ENCODE measurements at places on chromosomes 3 and 15.

DNA sequence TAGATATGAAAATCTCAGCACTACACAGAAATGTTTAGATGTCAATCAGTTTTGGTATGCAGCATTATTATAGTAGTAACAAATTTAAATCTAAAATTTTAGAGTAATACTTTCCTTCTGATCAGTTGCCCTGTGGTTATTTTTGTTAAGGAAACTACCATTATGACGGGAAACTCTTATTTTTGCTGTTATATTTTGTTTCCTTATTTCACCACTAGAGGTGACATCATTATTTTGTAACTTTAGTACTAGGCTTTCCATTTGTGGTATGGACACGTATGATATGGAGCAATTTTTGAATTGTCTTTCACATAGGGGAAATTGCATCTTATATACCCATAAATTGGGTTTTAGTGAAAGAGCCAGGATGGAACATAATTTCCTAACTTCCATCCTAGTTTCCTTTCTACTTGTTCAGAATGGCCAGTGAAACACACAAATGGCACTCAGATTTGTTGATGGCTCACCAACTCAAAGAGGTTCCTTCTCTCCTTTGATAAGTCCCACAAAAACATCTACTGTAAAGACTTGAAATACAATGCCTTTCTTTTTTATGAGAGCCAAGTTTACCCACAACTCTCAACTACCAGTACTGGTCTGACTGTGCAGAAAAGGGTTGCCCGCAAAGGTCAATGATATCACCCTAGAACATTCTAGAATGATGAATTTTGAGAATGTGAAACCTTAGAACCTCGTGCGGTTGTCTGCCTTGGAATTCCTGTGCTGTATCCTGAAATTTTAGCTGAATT, 19.4 kb upstream of the PPP4R2 start:
- DNase-seq, result no peak

GRCh38 chr15:62495670-62496614, 330.9 kb upstream of the C2CD4B start:
- DNase-seq, result no peak

DNA sequence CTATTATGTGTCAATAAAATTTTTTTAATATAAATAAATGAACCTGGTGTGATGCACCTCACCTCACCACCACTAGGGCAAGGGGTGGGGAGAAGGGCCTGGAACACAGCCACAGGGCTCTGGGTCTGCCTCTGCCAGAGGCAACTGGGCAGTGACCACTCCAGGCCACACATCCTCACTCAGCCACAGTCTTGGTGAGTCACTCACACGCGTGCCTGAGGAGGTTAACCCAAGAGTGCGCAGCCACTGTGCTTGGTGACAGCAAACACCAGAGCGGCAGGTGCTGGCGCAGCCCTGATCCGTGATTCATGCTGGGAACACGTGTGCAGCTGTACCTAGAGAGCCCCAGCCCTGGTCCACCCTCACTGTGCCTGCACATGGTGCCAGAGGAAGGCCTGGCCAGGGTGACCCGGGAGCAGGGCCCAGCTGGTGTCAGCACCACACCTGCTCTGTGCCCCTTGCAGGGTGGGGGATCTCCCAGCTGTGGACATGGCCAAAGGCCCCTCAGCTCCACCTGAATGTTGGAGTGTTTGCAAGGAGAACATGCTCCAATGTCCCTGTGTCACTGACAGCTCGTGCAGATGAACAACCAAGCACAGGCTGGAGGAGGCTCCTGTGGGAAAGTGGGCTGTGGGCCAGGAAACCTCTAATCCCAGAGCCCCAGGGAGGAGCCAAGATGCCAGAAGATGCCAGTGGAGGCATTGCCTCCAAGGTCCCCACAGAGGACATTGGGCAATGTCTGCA, 2.1 kb downstream of the SLC41A3 start:
- no peak for DNase-seq

- DNase-seq, result no peak
Observed at GRCh38 chr3:11220230-11220629, 52.0 kb upstream of the ATG7 start.

GRCh38 chr15:36370731-36371112, 208.7 kb upstream of the CDIN1 start:
- DNase-seq, result no peak

Data from stimulated activated CD8-positive, alpha-beta memory T cell treated with anti-CD3 and anti-CD28 coated beads, Interleukin-4, amount 100 ng/mL, for 4 hours (primary cell).